ENCODE measurements at places on chromosomes 7 and 10.

DNA sequence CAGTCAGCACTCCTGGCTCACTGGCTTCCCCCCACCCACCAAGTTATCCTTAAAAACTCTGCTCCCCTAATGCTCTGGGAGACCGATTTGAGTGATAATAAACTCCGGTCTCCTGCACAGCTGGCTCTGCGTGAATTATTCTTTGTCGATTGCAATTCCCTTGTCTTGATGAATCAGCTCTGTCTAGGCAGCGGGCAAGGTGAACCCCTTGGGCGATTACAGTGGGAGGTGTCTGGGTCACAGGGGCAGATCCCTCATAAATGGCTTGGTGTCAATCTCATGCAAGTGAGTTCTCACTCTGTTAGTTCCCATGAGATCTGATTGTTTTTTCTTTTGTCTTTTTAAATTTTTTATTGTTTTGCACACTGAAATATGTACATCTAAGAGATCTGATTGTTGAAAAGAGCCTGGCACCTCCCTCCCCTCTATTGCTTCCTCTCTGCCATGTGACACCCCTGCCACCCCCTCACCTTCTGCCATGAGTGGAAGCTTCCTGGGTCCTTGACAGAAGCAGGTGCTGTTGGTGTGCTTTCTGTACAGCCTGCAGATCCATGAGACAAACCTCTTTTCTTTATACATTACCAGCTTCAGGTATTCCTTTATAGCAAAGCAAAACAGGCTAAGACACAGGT is 20.5 kb downstream of the OTUD1 start:
- no peaks in the 10 kb centered on the region for H3K36me3 ChIP-seq
- peaks cover 2% of the 10 kb centered on the region for H3K27me3 ChIP-seq
- no peak for DNase-seq
- no peak overlapping the region for H3K27ac ChIP-seq

- H3K27ac ChIP-seq, result no peak overlapping the region
- H3K36me3 ChIP-seq, result no peaks in the 10 kb centered on the region
- peaks cover 19% of the 10 kb centered on the region for H3K4me1 ChIP-seq
- H3K27me3 ChIP-seq, result peaks cover 66% of the 10 kb centered on the region
These were observed 79.2 kb upstream of the FRMD4A start for GRCh38 chr10:14409856-14410458.

DNA sequence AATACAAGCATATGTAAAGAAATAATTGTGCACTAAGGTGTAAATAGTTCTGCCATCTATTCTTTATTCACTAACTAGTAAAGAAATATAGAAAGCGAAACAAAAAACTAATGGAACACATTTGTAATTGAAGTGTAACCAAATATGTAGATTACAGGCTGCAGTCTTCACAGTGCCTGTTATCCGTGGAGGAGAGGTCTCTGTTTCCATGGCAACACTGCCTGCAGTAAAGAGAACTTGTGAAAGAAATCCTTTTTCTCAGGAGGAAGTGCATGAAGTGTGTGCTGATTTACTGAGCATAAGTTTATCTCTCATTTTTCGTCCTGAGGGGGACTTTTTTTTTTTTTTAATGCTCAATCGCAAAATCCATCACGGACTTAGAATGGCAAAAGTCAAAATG is 102.5 kb downstream of the APBB1IP start:
- peaks cover 16% of the 10 kb centered on the region for H3K36me3 ChIP-seq
- no peak overlapping the region for H3K4me3 ChIP-seq

GRCh38 chr10:20948686-20949327 is 51.7 kb upstream of the NEBL start:
- H3K27ac ChIP-seq, result no peak overlapping the region
- peaks cover 3% of the 10 kb centered on the region for H3K4me1 ChIP-seq
- H3K4me3 ChIP-seq, result no peak overlapping the region

DNA sequence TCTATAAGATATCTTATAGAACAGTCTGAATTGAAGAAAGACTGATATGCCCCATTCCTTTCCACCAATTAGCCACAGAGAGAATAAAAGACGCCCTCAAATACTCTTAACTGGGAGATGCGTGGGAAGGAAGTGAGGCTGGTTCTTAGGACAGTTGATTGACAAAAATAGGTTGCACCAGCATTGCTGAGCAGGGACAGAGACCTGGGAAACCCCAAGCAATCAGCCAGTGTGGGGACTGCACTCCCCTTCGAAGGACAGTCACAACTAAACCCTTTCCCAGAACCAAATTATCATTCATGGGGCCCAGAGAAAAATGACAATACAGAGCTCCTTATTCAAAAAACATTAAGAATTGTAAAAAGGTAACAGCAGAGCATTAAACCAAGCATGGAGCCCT is 196.9 kb upstream of the GHITM start:
- peaks cover 4% of the 10 kb centered on the region for H3K27me3 ChIP-seq
- no peak overlapping the region for H3K4me3 ChIP-seq
- no peak for DNase-seq
- no peaks in the 10 kb centered on the region for H3K36me3 ChIP-seq

GRCh38 chr7:98646465-98646864 is 29.4 kb downstream of the NPTX2 start:
- DNase-seq, result no peak
- peaks cover 9% of the 10 kb centered on the region for H3K27me3 ChIP-seq
- no peak overlapping the region for H3K27ac ChIP-seq
- no peaks in the 10 kb centered on the region for H3K36me3 ChIP-seq

Data from naive thymus-derived CD8-positive, alpha-beta T cell (primary cell).